ENCODE measurements at places on chromosomes 6 and 20.

- no peak for DNase-seq
Observed at GRCh38 chr20:6269168-6269873, 146.5 kb upstream of the FERMT1 start.

GRCh38 chr6:43714311-43715055 is 26.9 kb upstream of the MRPS18A start:
- DNase-seq = no peak

DNA sequence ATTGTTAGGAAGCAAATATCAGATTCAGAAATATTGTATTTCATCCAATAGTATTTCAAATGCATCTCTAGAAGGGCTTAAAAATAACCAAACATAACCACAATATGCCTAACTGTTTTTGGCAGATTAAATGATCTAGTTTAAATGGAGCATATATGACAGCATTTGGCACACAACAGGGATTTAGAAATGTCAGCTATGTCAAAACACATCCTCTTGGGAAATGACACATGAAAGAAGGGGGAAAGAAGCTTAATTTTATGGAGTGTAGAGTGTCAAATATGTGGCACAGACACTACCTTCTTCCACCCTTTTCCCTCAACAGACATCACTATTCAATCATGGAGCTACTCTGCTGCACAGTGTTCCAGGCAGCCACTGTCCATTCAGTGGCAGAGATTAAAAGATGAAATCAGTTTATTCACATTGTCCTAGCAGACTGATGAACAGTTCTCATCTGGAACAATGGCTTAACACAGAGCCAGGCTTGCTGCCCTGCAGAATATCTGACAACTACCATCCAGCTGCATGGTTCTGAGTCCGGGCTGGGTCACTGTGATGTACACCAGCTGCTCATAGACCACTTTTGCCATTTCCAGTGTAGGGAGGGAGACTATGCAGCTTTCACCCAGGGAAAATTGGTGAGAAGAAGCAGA is 349.8 kb downstream of the DHX35 start:
- DNase-seq = no peak

GRCh38 chr6:133809406-133809805 is 79.5 kb upstream of the TCF21 start:
- no peak for DNase-seq

DNA sequence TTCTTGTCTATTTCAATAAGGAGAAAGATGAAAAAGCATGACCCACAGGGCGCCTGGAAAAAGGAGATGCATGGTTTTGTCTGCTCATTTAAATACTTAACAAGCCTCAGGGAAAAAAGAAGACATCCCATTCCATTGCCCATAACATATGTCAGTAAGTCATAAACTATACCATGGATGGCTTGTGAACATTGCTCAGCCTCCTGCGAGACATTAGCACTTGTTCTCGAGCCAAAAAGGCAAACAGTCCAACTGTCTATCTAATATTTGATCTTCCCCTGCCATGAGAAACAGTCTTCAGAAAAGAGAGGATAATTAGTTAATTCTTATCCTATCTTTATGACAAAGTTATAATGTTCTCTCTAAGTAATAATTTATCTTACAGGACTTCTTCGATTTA is 527.4 kb downstream of the HACE1 start:
- DNase-seq = no peak

DNA sequence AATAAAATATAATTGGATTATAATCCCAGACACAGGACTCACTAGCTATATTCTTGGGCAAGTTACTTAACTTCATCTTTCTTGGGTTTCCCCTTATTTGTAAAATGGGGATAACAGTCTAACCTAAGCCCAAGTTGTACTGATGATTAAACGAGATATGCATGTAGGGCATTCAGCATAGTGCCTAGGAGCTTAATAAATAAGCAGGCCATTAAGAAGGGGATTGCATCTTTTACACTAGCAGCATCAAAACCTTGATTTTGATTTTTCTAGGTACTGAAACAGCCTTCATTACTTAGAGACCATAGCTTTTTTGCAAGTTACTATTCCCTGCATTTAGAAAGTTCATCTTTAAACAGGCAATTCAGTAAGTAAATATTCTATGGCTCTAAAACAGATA is 2.2 kb upstream of the QKI start:
- no peak for DNase-seq

DNA sequence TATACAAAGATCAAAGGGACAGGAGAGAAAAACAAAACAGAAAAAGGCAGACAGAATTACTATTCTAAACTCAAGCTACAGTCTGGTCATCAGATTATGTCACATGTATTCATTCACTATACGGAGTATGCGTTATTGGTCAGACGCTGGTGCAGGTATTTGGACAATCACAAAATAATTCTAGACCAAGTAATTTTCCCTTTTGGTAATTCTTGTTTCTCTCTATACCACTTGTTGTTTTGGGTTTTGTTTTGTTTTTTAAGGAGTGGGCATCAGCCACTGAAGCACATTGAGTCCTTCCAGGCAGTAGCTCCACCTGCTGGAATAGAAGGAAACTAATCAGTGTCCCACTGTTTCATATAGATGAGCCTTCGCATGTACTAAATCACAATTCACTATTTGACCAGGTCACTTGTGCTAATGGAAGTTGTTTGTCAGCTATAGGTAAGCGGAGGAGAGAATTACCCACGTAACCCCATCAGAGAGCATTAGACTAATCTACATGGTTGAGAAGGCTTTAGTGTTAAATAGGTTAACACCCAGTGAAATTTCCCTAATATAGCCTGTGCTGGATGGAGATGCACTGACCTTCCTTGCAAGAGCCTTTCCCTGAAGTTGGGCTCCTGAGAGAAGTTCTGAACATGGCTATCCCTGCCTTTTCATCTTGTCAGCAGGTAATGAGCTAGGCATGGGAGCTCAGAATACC is 77.9 kb downstream of the TNFAIP3 start:
- no peak for DNase-seq

DNA sequence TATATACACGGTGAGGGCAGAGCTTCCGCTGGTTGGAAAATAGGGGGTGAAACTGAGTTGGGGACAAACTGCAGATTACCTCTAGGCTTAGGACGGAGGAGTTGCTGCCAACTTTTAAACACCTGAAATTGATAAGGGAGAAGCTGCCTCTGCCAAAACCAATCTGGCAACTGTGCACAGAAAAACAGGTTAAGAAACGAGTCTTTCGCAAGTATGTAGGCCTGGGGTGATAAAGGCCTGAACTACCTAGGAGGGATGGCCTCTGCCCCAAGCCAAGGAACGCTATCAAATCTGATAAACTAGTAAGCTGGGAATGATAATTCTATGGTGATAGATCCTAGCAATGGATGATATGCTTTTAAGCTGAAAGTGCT is 149.9 kb upstream of the QKI start:
- no peak for DNase-seq

GRCh38 chr6:136435101-136435500 is 115.1 kb downstream of the MAP7 start:
- DNase-seq = no peak

DNA sequence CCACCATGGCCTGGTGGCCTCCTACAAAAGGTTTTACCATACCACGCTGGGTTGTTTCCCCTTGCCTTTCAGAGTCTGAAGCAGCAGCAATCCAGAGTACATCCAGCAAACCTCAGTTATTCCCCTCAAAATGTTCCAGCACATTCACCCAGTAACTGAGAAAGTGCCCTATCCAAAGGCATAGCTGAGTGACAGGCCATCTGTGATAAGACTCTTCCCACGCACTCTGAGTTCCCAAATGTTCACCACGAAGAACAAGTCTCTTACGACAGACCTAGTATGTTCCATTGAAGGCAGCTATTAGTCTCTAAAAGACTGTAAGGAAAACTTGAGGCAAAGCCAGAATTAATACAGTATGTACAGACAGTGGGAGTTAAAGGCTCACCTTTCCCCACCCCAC is 31.6 kb upstream of the C20orf144 start:
- no peak for DNase-seq

- no peak for DNase-seq
Observed at GRCh38 chr20:8909596-8909995, 159.3 kb upstream of the PLCB4 start.

DNA sequence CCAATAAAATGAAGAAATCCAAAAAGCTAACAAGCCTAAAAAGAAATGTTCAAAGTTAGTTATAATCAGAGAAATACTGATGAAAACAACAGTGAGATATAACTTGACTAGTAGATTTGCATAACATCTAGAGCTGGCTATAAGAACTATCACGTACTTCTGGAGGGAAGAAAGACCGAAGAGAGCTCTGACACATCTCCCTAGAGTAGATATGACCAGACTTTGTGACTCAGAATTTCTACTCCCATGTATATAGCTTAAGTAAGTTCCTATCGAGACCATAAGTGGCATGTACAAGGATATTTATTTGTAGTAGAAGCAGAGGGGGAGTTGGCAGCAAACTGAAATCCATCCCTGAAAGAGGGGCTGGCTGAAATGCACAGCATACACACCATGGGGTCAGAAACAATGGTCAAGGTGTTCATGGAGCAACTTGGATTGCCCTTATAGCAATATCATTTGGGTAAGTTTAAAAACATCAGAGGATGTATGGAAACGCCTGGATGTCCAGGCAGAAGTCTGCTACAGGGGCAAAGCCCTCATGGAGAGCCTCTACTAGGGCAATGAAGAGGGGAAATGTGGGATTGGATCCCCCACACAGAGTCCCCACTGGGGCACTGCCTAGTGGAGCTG is 25.6 kb upstream of the IL17A start:
- DNase-seq = no peak

GRCh38 chr6:142367501-142368018 is 65.8 kb downstream of the ADGRG6 start:
- DNase-seq = no peak

GRCh38 chr6:118580585-118581419 is 32.7 kb downstream of the PLN start:
- DNase-seq = peak; percentile 13

DNA sequence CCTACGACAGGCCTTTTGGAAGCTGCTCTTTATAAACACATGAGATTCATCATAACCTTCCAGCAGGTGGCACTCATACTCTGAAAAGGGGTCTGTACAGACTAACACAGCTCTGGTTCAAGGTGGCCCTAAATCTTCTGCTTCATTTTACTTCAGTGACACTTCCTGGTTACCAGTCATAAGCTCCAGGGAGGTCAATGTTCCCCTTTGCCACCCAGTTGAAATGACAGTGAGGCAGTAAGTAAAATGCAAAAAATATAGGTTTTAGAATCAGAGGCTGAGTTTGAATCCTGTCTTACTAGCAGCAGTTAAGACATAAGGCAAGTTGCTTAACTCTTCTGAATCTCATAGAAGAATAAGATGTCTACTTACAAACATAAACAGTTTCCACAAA is 132.8 kb downstream of the CDK19 start:
- DNase-seq = peak; percentile 20

DNA sequence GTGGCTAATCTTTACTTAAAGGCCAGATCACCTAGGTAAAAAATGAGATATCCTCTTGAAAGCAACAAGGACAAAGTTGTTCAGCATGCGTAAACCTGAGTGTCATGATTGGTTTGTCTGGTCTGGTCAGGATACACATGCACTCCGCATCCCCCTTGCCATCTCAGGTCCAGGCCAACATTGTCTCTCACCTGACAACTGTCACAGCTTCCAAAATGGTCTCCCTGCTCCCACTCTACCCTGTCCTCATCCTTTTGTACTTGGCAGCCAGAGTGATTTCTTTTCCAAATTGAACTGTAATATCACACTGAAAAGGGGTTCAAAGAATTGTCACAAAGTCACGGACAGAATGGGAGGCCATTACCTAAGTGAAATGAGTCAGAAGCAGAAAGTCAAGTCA is 21.1 kb upstream of the APCDD1L start:
- DNase-seq = no peak

DNA sequence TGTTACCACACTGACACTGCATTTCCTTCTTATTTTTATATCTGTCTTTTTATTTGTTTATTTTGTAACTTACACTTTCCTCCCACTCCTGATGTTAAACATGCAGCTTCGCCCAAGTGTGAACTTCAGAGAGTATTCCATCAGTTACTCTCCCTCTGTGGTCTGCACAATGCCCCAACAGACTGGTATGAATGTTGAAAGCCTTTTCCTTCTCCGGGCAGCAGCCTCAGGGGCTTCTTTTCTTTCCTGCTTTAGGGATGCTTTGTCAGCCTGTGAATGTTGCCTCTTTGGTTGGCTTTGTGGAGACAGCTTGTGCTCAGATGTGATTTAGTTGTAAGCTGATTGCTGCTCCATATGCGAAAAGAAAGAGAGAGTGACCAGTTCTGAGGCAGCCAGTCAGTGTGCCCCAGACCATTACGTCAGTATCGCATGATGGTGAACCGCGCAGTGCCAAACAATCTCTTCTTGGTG is 44.0 kb downstream of the SMPDL3A start:
- DNase-seq = peak; percentile 77

GRCh38 chr20:60242836-60243505 is 284.7 kb downstream of the CDH26 start:
- no peak for DNase-seq

- no peak for DNase-seq
Observed at GRCh38 chr6:106324726-106325335, 729 bp downstream of the ATG5 start.

DNA sequence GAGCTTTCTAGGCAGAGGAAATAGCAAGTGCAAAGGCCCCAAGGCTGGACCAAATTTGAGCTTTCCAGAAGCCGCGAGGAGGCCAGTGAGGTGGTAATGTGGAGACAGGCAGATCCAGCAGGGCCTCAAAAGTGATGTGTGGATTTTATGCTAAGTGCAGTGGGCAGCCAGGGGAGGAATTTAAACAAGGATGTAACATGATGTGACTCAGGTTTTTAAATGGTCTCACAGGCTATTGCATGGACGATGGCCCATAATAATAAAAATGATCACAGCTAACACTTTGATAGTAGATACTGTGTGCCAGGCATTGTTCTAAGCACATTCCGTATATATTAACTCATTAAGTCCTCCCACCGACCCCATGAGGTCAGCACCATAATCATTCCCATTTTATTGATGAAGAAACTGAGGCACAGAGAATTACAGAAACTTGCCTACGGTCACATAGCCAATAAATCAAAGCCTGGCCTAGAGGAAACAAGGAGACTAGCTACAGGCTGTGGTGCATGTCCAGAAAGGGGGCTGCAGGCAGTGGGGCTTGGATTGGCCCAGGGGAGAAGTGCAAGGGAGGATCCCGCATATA is 18.0 kb upstream of the PREX1 start:
- DNase-seq = no peak

DNA sequence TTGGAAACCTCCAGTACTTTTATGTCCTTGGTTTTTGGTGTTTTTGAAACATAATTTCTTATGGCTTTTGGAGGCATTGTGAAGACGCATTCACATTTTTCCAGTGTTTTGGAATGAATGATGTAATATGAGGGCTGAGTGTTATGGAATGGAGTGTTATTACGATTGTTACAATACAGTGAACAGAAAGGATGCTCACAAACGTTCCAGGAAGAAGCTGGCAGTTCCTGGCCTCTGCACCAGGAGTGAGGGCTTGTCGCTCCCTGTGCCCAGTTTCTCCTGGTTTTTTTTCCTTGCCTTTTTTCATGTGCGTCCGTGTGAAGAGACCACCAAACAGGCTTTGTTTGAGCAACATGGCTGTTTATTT is 20.3 kb downstream of the GMPR start:
- DNase-seq = no peak

- DNase-seq = no peak
Observed at GRCh38 chr6:40323881-40324634, 263.1 kb downstream of the LRFN2 start.

All from NCI-H524 treated with DMSO at 0.1 percent for 48 hours (cell line).